NCI-H510A (cell line): ENCODE measurements at places on chromosomes 3 and 15.

GRCh38 chr3:41580274-41580959 is 381.1 kb downstream of the CTNNB1 start:
- DNase-seq, result no peak

- no peak for DNase-seq
Measured at GRCh38 chr15:48190932-48191573, 412 bp upstream of the CTXN2 start.

DNA sequence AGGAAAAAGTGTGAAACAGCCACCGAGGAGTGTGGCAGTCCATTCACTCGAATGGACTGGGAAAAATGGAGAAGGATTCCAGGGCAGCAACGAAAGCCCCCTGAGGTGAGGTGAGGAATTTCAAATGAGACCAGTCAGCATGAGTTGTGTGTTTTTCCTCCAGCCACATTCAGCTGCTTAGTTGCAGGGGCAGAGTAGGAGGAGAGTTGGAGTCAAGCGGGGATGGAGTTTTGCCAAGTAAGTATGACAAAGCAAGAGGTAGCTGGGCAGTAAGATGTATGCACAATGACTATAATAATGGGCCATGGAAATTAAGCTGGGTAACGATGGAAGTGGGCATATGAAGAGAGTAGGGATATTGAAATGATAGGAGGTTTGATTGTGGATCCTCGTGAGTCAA is 64.4 kb downstream of the CCDC54 start:
- DNase-seq, result no peak

DNA sequence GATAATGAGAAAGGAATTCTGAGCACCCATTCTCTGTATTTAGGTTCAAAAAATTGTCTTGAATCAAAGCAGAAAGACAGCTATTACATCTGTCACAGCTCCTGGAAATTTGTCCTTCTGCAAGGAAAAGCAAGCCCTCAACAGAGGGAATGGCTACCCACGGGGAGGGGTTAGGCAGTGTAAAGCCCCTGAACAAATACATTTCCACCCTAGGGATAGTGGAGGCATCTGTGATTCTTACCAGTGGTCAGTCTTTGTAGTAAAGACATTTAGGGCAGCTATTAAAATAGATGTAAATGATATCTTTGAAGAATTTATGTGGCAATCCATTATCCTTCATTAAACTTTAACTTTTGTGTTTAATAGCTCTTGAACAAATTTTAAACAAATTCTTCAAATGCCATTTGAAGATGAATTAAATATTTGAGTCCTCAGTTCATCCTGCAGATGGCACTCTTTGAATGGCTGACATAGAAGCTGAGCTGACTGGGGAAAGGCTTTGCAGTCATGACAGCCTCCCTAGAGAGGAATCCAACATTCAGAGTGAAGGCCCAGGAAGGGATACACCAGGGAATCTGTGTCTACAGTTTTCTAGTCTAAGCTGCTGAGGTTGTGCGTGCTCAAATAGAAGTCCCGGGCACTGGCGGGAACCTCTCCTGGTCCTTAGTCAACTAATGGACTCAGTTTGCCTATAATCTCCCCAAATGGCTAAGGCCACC is 359.7 kb upstream of the ROPN1 start:
- DNase-seq, result no peak

GRCh38 chr15:40558952-40559742 is 5.7 kb downstream of the CCDC32 start:
- no peak for DNase-seq

DNA sequence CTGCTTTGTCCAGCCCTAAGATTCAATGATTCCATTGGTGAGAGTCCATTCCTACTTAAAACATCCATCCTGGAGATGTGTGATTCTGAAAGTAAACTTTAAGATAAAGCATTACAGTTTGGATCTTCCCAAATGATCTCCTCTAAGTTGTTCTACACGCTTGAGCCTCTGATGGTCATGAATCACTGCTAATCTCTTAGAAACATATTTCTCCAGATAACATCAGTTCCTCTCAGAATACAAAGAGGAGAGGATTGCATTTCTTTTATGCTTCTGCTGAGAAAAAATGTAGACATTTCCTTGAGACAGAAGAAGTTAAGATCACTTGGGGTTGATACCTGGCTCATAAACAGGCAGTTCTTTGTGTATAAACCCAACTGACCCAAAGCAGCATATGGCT is 281.2 kb upstream of the DPH6 start:
- DNase-seq, result no peak

DNA sequence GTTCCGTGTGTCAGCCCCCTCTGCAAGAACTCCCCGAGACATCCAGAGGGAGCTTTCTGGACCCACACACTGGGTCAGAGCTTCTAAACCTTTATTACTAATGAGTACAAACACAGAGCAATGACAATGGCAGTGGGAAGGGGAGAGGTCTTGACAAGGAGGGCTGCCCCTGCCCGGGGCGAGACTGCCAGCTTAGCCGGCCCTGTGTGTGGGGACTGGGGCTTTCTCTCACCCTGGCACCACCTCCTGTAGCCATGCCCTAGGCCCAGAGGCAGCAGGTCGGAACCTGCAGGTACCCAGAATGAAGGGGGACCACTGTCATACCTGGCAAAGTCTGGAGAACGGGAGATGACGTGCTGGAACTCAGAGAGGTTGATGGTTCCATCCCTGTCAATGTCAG is 3.1 kb downstream of the CIB1 start:
- no peak for DNase-seq

DNA sequence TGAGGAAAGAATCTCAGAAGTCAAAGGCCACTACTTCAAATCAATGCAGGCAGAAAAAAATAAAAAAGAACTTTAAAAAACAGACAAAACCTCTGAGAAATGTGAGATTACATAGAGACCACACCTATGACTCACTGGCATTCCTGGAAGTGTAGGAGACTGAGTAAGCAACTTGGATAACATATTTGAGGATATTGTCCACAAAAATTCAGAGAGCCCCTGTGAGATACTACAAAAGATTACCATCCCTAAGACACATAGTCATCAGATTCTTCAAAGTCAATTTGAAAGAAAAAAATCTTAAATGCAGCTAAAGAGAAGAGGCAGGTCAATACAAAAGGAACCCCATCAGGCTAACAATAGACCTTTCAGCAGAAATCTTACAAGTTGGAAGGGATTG is 887.3 kb downstream of the NTRK3 start:
- DNase-seq, result no peak

- no peak for DNase-seq
Measured at GRCh38 chr15:41691471-41691870, 31.3 kb downstream of the MGA start.

GRCh38 chr3:47186285-47186684 is 22.4 kb upstream of the SETD2 start:
- DNase-seq, result no peak
